ENCODE measurements at places on chromosomes 6 and 20.

GRCh38 chr6:68718385-68719073 lies 83.4 kb downstream of the ADGRB3 start:
- DNase-seq, result no peak

DNA sequence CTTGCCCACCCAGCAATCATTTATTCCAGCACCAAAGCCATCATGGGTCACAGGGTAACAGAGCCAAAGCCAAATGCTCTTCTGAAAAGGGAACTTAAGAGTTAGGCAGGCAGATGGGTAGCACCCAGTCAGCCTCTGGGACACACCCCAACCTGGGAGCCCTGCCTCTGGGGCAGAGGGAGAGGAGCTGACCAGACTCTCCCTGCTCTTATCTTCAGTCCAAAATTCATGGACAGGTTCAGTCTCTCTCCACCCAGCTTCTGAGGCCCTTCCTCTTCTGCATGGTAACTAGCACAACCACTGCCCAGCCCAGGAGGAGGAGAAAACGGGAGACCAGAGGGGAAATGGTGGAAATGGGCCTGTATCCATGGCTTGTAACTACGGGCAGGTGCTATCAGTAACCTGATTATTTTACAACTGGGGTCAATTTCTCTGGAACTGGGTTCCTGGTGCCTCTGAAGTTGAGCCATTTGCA lies 105.4 kb downstream of the NOL4L start:
- DNase-seq, result no peak

- DNase-seq, result peak; percentile 61
Measured at GRCh38 chr6:56802584-56802983, 152.3 kb upstream of the BEND6 start.

- no peak for DNase-seq
Measured at GRCh38 chr6:113819169-113819830, 37.8 kb upstream of the MARCKS start.

DNA sequence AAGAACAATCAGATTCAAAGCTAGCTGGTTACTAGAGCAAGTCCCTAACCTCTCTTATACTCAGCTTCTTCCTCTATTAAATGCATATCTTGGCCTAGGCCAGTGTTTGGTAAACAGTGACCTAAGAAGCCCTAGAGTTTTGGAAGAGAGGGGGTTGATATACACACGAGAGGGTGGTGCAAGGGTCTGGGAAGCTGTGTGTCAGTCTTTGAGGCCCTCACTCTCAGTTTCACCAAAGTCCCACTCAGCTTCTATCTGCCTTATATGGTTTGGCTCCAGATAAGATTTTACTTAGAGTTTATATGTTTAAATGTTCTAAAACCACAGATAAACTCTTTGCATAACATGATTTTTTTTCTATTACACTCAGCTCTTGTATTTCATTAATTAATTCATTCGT lies 526.1 kb upstream of the BTBD3 start:
- no peak for DNase-seq

Data from urothelium cell line (cell line).